ENCODE measurements at places on chromosomes 16 and 17.

DNA sequence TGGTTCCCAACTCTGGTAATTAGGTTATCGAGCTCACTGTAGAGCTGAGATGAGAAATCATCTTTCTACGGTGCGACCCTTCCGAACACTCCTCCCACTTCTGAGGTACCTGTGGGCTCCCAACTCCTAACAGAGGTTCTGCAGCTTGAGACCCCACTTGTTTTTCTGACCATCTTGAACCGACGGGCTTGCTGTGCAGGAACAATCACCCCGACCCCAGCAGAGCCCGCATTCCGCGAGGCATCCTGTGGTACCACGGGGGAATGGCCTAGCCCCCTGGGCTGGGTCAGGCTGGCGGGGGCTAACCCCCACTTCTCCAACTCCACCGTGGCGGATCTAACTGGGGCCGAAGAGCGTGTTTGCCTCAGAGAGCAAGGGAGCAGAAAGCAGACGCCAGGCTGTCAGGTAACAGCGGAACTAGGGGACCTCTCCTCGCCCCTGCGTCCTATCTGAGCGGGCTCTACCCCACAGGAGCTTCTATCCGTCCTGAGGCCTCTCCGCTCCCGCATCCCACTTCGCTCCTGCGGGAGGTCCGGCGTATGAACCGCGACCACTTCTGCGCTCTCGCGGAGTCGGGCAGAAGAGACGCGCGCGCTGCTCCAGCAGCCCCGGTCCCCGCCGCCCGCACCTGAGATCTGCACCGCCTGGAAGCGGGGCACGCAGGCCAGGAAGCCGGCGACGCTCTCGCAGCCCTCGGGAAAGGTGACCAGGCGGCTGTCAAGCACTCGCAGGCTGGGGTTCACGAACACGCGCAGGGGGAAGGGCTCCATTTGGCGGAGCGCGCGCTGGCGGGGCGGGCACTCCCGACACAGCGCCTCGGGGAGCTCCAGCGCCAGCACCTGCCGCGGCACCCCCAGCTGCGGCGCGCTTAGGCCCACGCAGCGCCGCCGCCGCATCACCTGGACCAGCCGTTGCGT, 761 bp downstream of the PDF start:
- DNase-seq, result no peak

- DNase-seq, result no peak
These were observed 18.4 kb downstream of the FOXJ1 start for GRCh38 chr17:76122431-76123190.

DNA sequence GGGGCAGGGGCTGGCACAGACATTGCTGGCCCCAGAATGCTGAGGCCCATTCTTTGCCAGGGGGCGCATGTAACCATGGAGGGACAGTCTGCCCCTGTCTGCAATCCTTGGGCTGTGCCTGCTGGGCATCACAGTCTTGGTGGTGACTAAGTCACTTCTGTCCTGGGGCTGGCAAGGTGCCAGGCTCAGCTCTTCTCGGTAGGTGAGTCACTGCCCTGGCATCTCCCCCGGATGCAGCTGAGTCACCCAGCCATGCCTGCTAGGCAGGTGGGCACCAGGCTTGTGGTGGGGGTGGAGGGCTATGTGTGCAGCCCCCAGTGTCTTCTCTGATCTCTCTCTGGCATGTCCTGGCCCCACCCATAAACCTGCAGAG, 5.6 kb downstream of the RARA start:
- DNase-seq, result peak; percentile 66

DNA sequence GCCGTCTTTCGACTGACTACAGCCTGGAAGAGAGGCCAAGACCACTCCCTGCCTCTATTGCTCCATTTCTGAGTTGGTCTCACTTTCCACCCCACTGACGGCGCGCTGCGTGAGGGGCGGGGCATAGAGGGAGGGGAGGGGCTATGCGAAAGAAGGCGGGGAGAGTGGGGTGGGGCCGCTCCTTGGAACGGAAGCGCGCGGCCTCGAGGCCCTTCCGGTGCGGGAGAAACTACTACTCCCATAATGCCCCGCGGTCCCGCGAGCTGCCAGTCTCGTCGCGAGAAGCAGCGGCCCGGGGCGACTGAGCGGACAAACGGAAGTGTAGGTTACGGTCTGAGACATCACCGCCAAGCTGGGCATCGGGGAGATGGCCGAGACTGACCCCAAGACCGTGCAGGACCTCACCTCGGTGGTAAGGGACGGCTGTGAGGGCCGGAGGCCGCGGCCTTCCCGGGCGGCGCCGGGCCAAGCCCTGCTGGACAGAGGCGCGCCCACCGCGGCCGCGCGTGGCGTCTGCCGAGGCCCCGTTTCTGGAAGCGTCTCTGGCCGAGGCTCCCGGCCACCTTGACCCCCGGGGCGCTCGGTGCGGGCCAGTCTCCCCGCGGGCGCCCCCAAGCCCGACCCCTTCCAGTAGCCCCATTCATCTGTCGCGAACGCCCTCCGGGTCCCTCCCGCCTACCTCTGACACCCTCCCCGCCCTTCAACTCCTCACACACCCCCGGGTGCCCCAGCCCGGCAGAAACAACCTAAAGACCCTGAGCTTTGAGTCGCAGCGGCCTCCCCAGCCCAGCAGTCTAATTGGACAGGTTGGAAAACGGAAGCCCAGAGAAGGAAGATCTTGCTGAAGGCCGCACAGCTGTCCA, at the start of gene HSBP1:
HSBP1 (plus strand) TSS at position 269 of the 863 bp plus-strand sequence; CDS start at position 368, 99 bp downstream.
- peak; percentile 85 for DNase-seq

DNA sequence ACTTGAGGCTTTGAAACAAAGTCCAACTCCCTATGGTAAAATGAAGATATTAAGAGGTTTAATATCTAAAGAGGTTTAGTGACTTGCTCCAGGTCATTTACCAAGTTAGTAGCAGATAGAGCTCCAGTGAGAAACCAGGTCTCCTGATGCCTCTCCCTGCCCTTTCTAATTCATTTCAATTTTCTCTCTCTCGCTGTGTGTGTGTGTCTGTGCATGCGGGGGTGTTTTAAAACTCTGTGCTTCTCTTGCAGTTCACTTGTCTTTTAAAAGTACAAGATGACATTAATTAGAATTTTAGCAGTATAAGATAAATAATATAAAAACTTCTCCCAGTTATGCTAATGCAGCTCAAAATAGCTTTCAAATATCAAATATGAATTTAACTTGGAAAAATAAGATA, 8.2 kb upstream of the ZP2 start:
- no peak for DNase-seq

GRCh38 chr16:80997139-80997798, 9.4 kb downstream of the CMC2 start:
- DNase-seq, result no peak

GRCh38 chr16:14423344-14423743, 206.7 kb downstream of the PARN start:
- no peak for DNase-seq

- DNase-seq, result no peak
These were observed 42.1 kb upstream of the METRNL start for GRCh38 chr17:83037084-83037873.

DNA sequence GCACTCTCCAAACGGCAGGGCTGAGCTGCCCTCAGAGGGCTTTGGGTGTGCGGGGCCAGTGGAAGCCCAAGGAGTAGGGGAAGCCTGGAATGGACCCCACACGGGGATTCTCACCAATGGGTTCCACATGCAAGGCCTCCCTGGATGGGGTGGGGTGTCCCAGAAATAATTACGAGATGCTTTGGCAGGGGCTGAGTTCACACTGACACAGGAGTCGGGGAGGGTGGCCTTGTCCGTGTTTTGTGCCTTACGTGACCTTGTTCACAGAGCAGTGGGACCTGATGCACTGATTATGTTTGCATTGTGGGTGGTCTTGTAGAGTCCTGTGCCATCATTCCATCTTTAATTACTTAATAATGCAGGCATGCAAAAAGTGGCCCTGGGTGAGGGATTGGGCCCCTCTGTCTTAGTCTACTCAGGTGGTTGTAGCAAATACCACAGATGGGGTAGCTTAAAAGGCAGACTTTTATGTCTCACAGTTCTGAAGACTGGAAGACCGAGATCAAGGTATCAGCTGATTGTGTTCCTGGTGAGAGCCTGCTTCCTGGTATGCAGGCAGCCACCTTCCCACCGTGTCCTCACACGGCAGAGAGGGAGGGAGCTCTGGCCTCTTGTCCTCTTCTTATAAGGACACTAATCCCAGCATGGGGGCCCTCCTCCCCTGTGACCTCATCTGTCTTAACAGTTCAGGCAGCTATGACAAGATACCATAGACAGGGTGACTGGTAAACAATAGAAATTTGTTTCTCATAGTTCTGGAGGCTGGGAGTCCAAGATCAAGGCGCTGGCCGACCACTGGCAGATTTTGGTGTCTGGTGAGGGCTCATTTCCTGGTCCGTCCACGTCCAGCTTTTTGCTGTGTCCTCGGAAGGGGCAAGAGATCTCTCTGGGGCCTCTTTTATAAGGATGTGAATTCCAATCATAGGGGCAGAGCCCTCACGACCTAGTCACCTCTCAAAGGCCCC, 239.4 kb downstream of the IRF8 start:
- DNase-seq, result no peak

- DNase-seq, result no peak
These were observed 179.3 kb downstream of the SEC14L1 start for GRCh38 chr17:77320044-77320440.

GRCh38 chr16:70756071-70756470, 44.9 kb downstream of the VAC14 start:
- DNase-seq, result no peak

DNA sequence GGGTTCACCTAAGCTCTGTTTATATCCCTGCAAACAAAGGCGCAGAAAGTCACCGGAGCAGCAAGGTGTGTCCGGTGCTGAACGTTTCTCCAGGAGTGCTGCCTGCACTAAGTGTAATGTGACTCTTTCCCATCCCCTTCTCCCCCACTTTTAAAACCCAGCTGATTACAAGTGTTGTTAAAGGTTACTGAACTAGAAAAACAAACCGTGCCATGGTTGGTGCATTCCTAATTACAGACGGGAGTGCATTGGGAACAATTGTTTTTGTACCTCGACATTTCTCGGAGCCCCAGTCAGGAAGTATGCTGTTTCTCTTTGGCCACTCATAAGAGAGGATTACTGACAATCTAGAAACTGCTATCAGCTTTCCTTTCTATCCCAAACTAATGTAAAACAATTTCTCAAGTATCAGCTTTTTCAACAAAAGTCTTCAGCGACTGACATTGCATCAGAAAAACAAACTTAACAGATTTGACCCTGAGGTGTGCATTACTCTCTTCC, 441.0 kb upstream of the SALL1 start:
- DNase-seq, result no peak

DNA sequence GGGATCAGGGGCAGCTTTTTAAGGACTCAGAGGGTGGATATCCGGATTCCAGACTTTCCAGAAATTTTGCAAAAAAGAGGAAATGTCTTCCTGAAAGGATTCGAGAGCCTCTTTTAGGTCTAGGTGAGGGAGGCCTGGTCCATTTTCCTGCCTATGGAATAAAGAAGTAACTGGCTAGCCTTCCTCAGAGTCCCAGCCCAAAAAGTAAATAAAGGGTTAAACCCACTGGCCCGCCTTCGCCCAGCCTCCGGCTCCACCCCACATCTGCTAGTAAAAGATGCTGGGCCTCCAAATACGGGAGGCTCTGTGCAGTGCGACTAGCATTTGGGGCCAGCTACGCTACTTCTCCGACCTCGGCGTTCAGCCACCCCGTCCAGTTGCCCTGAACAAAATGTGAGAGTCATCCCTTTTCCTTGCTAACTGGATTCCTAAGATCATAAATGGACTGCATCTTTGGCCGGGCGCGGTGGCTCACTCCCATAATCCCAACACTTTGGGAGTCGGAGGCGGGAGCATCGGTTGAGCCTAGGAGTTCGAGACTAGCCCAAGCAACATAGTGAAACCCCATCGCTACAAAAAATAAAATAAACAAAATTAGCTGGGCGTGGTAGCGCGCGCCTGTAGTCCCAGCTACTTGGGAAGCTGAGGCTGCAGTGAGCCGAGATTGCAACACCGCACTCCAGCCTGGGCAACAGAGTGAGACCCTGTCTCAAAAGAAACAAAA, 824 bp upstream of the MPP2 start:
- DNase-seq, result peak; percentile 76

- DNase-seq, result no peak
These were observed 204.7 kb downstream of the CDRT15L2 start for GRCh38 chr17:20784100-20784665.

DNA sequence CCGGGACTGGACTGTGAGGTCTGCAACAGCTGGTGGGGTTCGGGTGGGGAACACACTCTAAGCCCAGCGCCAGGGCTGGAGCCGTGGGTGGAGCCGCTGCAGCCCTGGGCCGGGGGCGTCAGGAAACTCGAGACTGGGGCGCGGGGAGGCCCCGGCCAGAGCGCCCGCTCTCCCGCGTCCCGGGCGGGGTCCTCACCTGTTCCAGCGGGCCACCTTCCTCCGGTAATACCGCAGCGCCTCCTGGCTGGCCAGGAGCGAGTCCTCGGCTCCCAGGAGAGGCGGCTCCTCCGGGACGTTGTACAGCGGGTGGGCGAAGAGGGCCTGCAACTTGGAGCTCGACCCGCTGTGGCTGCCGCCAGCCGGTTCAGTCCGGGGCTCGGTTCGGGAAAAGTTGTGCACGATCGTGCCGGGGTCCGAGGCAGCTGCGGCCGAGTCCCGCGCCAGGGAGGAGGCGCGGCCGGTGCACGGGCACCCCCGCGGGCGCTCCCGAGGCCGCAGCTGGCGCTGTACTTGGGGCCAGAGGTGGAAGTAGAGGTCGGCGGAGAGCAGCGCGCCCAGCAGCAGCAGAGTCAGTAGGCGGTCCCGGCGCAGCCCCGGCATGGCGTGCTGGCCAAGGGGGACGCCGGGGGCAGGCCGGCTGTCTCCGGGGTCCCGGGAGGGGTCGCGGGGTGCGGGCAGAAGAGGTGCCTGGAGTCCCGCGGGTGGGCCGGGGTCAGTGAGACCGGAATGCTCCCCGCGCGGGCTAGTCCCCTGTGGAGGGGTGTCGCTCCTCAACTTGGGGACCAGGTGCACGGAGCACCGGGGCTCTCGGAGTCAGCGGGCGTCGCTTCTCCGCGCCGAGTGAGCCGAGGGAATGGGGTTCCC, 868 bp downstream of the FAM20A start:
- DNase-seq, result no peak

DNA sequence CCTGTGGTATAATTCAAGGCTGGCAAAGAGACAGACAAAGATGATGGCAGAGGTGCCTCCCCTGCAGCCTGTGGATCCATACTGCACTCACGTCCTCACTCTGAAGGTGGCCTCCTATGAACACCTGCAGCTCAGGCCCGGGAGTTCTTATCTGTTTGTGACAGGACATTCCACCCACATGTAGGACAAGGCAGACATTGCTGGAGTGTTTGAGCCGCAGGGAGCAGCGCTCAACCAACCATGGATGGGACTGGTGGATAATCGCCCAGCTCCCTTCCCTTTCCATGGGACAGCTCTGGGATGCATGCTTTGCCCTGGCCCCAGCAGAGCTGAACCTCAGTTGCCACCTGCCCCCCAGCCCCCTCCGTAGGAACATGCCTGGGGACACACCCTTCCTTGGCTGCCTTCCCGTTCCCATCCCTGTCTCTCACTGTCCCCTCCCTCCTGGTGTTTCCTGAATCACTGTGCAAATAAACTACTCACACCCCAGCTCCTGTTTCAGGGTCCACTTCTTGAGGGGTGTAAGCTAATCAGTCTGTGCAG, 22.2 kb downstream of the ITPRIPL2 start:
- no peak for DNase-seq

DNA sequence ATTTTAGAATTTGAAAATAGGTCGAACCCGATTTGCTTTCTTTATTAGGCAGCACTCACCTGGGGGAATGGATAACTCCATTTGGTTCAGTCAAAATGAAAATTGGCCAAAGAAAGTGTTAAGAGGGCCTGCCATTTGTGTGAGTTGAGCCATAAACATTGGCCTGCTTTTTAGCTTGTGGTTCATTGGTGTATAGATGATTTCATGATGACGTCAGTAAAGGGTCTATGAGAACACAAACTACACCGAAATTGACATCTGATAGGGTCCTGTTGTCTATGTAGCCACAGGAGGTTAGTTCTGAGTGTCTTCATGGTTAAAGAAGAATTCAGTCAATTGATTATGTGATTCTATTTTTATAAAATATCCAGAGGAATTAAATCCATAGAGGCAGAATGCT, 1001.5 kb upstream of the EEF2KMT start:
- DNase-seq, result no peak

GRCh38 chr16:5870886-5871691, 773.5 kb upstream of the EEF2KMT start:
- DNase-seq, result no peak

All from SHP77 treated with DMSO at 0.1 percent for 48 hours (cell line).